ENCODE measurements at places on chromosomes 3 and 15.

DNA sequence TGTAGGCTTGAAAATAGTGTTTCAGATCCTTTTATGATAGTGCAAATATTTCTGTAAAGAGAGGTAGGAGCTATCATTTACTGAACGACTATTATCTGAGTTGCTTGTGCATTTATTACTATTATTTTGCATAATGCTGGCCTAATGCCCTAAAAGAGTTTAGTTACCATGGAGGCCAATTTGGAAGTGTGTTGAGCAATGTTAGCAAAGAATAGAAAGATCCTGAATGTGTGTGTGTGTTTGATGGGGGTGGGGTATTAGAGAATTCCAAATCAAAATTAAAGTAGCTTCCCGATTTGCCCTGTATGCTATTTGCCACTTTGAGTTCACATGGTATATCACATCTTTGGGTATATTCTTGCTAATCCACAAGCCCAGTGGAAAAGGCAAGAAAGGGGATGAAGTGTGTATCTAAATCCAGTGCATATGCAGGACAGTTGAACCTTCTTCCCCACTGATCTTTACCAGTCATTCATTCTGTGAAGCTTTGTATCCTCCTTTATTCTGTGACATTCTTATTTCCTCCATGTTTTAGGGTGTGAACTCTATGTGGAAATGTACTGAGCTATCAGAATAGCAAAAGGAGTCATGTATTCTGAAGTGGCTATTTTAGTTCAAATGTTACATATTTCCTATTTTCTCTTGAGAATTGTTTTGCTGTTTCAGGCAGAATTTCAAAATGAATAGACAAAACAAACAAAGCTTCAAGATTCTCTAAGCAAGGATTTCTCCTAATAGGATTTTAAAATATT is 45.7 kb upstream of the PLSCR5 start:
- no peak for DNase-seq

DNA sequence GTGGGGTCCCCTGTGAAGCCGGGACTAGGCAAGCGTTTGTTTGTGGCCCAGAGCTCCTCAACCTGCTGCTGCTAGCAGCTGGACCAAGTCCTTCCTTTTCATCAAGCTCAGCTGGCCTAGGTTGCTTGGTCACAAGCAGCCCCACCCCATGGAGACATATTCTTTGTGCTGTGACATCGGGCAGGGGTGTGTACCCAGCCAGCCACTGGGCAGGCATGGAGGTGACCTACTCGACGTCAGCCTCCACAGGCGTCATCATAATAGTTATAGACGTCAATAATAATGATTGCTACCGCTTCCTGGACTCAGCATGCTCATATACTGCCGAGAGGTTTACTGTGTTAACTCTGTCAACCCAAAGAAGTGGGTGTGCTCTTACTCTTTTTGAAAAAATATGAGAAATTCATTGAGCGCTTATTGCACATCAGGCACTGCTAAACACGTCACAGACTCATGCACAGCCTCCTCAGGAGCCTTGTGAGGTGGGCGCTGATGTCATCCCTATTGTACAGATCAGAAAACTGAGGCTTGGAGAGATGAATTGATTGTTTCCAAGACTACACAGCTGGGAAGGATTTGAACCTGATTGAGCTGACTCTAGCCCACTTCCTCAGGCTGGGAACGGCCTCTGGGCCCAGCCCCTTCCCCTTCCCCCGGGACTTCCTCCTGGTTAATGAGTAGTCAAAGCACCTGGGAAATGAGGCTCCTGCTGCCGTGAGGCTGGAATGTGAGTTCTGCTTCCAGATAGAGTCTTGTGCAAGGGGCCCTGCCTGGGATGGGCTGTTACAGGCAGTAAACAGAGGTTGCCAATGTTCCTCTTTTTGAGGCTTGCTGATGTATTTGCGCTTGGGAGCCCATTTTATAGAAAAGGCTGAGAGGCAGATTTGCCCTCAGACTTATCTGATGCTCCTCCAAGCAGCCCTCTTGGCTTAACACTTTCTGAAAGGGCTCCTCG is 16.2 kb downstream of the SLC6A6 start:
- no peak for DNase-seq

- no peak for DNase-seq
Observed at GRCh38 chr3:134242649-134243617, 7.7 kb downstream of the RYK start.

- no peak for DNase-seq
Observed at GRCh38 chr3:58722561-58722960, 56.0 kb upstream of the FAM3D start.

DNA sequence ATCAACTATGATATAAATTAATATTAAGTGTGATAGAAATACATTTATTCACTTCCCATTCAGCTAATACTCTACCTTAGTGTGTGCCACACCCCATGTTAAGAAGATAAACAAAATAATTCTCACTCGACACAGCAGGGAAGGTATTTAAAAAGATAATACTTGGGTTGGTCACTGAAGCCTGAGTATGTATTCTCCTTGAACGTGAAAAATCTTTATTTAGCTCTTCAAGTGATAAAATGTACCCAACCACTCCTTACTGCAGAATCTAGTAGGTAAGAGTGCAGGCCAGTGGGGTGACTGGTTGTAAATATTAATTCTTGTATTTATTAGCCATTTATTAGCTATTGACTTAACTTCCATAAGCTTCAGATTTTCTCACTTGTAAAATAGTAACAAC is 372.7 kb upstream of the THBS1 start:
- DNase-seq = no peak

- DNase-seq = no peak
Observed at GRCh38 chr3:11140030-11140712, 14.1 kb upstream of the HRH1 start.

GRCh38 chr3:65975032-65975431 is 63.7 kb downstream of the MAGI1 start:
- DNase-seq = no peak

DNA sequence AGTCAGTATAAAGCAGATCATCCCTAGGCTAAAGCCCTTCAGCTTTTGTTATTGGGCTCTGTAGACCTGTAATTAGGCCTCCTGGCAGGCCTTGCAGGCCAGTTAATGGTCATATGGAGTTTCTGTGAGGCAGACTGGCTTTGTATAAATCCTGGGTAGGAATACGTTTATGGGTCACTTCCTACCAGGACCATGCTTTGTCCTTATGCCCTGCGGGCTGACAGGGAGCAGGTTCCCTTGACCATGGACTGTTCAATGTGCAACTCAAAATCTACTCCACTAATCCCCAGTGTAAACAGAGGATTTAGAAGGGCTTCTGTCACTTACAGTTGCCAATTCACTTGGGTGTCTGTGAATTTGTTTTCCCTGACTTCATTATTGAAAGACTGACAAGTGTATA is 202.7 kb upstream of the MLF1 start:
- DNase-seq = no peak

GRCh38 chr3:158863247-158863646 is 61.4 kb downstream of the MFSD1 start:
- DNase-seq = no peak

DNA sequence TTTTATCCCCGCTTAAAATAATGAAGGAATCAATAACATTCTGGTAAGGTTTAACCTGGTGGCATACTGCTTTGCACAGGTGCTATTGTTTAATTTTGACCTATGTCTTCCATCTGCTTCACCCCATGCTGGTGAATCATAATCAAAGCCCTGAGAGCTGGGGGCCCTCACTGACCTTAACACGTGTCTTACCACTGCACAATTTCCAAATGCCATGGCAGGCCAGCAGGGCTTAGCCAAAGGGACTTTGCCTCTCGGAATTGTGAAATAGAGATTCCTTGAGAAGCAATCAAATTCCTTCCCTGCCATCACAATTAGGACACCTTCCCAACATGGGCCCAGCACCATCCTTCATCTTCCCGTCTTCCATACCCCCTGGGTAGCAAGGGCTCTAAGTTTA is 242.6 kb upstream of the THBS1 start:
- no peak for DNase-seq
